DND-41 (cell line): ENCODE measurements at places on chromosomes 4 and X.

GRCh38 chrX:152847281-152847680 lies 16.4 kb downstream of the NSDHL start:
- no peak for DNase-seq

- DNase-seq: no peak
Observed at GRCh38 chr4:139735381-139736273, 70.0 kb downstream of the MGST2 start.

DNA sequence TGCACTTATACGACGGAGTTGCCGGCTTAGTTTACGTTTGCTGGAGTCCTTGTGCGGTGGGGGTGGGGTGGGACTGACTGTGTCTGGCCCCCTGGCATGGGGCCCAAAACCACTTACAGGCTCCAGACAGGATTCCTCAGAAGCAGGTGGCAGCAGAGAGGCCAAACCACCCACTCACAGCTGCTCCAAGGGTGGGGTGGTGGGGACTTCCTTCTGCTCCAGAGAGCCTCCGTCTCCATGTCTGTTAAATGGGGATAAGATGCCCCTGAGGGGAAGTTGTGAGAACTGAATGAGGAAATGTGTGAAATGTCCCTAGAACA lies 36.7 kb downstream of the PSAPL1 start:
- peak; percentile 30 for DNase-seq

- no peak for DNase-seq
Observed at GRCh38 chr4:173294444-173294843, 39.7 kb downstream of the HMGB2 start.

GRCh38 chrX:150692831-150693724 lies at the start of gene MTMR1:
MTMR1 (plus strand) TSS chrX:150693396; CDS start chrX:150693531, 135 bp downstream.
- DNase-seq: peak; percentile 76

DNA sequence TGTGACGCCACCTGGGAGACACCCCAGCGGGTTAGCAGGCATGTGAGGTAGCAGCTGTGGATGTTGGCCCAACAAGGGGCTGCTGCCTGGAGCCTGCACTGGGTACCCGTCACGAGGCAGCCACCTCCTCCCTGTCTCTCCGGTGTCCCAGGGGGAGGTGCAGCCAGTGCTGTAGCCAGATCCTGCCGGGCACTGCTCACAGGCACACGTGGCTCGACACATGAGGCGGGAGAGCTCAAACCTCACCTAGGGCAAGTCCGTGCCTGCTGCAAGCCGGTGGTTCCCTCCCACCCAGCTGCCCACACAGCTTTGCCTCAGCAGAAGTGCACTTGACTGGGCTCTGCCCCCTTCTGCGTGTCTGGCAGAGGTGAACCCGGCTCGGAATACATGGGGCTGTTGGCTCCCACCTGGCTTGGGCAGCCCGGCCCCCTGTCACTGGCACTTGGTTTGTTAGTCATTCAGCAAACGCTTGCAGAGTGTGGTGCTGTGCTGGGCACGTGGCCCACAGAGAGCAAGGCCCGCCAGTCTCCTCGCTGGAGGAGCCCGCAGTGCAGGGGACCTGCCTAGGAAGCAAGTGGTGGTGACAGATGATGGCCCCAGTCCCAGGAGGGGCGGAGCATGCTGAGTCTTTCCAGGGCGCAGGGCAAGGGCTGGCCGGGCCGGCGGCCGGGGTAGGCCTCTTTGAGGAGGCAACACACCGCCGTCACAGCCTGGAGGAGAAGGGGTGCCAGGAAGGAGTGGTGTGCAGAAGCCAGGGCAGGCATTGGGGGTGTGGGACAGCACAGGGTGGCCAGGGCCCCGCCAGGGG lies 10.1 kb upstream of the SH3TC1 start:
- DNase-seq: no peak

GRCh38 chrX:10831716-10832502 lies 211.5 kb upstream of the MID1 start:
- no peak for DNase-seq

DNA sequence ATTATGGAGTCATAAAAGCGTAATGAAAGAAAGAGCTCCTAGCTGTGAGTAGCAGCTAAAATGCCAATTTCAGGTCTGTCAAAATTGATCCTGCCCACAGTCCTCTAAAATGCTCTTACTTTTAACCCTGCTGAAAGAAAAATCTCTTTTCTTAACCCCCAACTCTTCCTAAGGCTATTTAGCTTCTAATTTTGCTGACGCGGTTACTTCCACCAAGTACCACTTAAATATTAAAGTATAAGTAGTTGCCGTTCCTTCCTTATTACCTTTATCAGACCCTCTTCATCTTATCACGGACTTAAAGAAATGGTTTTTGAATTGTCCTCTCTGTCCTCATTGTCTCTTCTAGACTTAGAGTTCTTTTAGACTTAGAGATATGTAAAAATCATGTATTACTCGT lies 272.2 kb downstream of the FRMPD4 start:
- no peak for DNase-seq

- no peak for DNase-seq
Observed at GRCh38 chrX:128458888-128459287, 406.7 kb upstream of the ACTRT1 start.

- DNase-seq: no peak
Observed at GRCh38 chr4:70000711-70001110, 4.9 kb downstream of the STATH start.

DNA sequence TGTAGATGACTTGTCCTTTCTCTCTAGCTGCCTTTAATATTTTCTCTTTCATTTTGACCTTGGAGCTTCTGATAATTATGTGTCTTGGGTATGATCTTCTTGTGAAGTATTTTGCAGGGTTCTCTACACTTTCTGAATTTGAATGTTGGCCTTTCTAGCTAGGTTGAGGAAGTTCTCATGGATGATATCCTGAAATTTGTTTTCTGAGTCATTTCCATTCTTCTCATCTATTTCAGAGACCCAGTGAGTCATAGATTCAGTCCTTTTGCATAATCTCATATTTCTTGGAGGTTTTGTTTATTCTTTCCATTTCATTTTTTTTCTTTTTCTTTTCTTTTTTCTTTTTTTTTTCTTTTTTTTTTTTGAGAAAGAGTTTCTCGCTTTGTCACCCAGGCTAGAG lies 585.7 kb upstream of the PABPC4L start:
- no peak for DNase-seq

GRCh38 chrX:110259117-110259516 lies 58.8 kb downstream of the AMMECR1 start:
- peak; percentile 30 for DNase-seq

DNA sequence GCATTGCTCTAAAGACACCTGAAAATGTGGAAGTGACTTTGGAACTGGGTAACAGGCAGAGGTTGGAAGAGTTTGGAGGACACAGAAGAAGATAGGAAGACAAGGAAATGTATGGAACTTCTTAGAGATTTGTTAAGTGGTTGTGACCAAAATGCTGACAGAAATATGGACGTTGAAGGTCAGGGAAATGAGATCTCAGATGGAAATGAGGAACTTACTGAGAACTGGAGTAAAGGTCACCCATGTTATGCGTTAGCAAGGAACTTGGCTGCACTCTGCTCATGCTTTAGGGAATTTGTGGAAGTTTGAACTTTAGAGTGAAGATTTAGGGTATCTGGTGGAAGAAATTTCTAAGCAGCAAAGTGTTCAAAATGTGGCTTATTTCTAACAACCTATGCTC lies 99.4 kb downstream of the FAM13A start:
- no peak for DNase-seq

DNA sequence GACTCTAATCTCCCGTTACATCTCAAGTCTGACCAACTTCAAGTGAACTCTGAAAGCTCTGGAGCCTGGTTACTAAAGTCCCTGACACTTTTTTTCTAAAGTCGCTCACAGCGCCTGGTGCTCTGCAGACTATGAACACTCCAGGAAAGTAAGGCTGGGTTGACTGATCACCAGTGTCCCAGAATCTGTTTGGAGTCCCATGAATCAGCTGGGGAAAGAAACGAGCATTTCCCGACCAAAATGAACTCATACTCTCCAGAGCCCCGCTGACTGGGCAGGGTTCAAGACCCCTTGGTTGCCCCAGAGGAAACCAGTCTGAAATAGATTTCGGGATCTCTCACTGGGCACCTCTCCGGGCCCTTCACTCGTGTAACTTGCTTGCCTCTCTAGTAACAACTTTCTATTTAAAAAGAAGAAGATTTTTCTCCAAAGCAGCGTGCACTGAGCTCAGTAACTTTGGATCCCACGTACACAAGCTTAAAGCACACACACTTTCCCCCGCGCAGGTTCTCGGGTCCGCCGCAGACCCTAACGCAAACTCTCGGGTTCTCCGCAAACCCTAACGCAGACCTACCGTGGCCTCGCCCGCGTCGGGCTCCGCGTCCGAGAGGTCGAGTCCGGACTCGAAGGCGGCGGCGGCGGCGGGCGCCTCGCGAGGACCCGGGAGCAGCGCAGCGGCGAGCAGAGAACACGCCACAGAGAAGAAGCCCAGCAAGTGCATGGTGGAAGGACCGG lies 964 bp downstream of the VEGFC start:
- DNase-seq: no peak

DNA sequence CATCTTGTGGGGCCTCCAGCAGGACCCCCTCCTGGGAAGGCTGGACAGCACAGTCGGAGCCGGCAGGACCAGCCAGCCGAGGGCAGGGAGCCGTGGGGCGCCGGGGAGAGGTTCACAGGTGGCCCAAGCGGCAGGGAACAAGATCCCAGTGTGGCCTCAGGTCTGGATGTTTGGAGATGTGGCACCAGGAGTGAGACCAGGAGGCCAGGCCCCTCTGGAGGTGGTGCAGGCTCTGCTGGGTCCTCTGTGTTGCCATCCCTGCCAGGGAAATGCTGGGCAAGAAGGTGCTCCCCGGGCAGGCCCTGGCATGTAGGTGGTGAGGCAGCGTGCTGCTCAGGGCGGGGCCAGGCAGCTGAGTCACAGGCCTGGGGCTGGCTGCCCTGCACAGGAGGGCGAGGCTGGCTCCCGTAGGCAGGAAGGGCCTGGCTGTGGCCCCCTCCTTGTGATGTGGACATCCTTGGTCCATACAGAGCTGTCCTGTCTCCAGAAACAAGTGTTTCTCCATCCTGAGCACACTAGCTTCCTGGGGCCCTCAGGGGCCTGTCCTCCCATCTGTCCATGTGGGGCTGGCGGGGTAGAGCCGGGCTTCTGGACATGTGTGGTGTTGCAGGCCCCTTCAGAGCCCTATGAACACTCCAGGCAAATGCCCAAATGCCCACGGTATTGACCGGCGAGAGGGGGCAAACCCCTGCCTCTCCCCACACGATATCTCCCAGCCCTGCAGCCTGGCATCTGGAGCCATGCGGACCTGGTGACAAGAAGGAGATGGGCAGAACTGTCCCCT lies 4.8 kb upstream of the HGFAC start:
- DNase-seq: no peak

- peak; percentile 4 for DNase-seq
Observed at GRCh38 chr4:3781193-3781886, 15.2 kb downstream of the ADRA2C start.

DNA sequence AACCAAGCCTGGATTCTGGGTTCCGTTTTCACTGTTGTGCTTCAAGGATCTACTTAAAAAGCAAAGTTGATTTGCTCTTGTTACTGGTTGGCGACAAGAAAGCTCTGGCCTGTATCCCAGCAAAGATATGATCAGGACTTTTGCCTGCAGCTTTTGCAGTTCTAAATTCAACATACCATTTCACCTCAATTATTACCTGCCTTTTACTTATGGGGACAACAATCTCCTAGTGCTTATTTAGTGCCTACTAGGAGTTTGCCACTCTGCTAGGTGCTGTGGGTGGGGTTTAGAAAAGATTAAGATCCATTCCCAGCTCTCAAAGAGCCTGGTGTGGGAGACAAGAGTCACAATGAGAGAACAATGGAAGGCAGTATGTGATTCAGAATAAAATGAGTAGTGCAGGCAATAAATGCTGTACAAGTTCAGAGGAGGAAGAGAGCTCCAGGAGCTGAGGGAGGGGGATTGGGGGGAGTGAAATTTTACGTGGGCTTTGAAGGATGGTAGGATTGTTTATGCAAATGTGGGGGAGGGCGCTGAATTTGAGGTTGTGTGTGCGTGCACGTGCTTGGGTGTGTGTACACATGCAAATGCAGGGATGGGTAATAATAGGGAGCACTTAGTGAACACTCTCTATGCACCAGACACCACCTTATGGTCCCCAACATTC lies 5.0 kb upstream of the TMEM164 start:
- no peak for DNase-seq

GRCh38 chr4:26507286-26507685 lies 17.0 kb upstream of the CCKAR start:
- DNase-seq: no peak

DNA sequence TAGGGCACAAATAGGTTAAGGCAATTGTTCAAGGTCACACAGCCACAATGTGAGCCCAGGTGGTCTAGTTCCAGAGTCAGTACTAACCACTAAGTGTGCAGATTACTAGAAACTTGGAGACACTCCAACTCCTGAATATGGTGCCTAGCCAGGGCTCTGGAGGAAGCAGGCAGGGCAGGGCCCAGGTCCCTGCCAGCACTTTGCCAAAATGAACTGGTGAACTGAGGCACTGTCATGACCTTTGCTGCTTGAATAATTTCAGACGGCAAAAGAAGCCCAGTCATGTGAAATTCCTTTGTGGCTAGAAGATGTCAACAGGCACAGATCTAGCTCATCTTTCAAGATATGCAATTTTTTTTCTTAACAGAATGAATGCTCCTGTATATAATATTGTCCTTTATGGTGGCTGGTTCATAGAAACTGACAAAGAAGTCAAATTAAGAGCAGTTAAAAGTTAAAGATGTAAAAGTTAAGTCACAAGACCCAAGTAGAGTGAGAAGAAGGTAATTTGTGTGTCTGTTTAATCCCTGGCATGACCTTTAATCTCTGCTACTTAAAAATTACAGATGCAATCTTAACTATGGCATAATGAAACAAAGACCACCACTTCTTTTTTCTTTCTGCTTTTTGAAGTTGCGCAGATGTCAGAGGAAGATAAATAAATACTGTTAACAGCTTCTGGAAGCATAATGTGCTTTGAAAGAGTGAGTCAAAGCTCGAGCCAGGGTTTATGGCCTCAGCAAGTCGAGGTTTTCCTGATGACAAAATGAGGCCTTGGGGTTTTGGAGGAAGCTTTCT lies 54.1 kb downstream of the SHROOM3 start:
- no peak for DNase-seq

- no peak for DNase-seq
Observed at GRCh38 chr4:42080306-42080705, 72.1 kb downstream of the BEND4 start.

- no peak for DNase-seq
Observed at GRCh38 chrX:1361275-1361674, 24.7 kb downstream of the IL3RA start.

- no peak for DNase-seq
Observed at GRCh38 chr4:76011700-76012387, 4.5 kb upstream of the CXCL9 start.

DNA sequence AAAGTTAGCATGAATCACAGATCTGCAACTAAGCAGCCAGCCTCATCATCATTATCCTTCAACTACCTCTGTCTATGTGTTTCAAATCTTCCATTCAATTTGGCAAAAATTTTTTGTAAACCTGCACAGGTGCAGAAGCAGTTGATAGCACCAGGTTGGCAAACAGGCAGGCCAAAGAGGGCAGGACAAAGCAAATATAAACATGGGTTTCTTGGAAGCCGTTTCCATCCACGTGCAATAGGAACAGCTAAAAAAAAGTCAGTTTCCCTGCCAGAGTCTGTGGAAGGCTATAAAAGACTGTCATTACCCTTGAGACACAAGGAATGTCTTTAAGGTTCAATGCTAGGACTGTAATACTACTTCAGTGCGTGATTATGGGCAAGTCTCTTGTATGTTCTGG lies 253.2 kb downstream of the PDHA2 start:
- DNase-seq: no peak
